Anterior cingulate cortex (tissue), 58 donors: ENCODE measurements at places on chromosomes 1 and 21.
A peak's percentile ranks its signal among the peaks of the same experiment; 100 is the strongest.

DNA sequence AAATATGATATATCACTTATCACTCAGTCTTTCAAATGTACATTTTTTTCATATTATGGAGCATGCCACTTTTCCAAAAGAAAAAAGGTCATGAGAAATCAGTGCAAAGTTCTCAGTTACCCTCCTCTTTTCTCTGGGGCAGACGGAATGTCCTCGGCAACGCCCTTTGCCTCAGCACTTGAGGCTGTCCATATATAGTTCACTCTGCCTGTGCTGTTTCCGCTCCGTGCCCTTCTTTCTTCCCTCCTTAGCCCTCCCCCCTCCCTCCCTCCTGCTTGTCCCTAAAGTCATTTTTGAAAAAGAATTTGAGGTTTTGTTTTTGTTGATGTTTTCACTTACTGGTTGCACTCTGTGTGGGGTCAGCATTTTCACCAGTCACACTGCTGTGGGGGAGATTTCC lies 5.4 kb downstream of the BARHL2 start:
- DNase-seq, result no peak

- DNase-seq, result no peak
These were observed 114.9 kb downstream of the CASZ1 start for GRCh38 chr1:10681296-10682107.

GRCh38 chr21:46071082-46071481 lies 26.8 kb upstream of the COL6A2 start:
- DNase-seq, result no peak

- no peak for DNase-seq
These were observed 43.7 kb downstream of the UTP25 start for GRCh38 chr1:209871430-209871829.

- DNase-seq, result no peak
These were observed 43.4 kb upstream of the KAZN start for GRCh38 chr1:14555091-14555490.

- DNase-seq, result no peak
These were observed 272.2 kb downstream of the VAV3 start for GRCh38 chr1:107692580-107693345.

GRCh38 chr1:51240084-51240483 lies 4.0 kb downstream of the RNF11 start:
- no peak for DNase-seq

DNA sequence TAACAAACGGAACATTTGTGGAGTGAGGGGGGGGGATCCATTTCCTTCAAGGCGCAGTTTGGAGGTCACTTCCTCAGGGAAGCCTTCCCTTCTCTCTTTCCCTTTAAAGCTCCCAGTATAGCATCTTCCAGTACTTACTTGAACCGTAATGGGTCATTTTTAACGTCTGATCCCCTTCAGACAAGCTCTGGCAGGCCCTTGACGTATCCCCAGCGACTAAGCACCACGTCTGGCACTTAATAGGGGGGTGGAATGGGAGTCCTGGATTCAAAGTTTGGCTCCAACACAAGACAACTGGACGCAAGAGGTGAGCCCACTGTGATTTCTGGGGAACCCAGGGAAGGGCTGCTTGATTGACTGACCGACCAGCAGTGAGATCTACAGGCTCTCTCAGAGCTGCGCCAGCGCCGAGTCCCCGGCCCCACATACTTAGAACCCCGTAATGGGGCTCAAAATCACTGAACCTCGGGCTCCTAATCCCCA lies 441 bp downstream of the YARS1 start:
- DNase-seq, result no peak

DNA sequence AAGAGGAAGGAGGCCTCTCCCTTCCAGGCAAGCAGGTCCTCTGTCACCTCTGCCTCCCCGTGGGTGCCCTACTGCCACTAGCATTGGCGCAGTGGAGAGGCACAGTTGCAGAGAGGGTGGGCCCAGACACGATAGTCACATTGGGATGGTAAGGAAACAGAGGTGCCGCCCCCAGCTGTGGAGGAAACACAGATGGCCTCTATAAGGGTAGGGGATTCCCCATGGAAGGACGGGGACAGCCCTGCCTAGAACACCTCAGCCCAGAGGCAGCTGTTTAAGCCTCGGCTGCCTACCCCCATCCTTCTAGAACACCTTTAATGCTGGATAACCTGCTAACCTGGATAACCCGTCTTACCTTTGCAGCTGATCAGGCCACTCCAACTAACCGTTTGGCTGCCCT lies 65.7 kb upstream of the CNTN2 start:
- DNase-seq, result no peak

DNA sequence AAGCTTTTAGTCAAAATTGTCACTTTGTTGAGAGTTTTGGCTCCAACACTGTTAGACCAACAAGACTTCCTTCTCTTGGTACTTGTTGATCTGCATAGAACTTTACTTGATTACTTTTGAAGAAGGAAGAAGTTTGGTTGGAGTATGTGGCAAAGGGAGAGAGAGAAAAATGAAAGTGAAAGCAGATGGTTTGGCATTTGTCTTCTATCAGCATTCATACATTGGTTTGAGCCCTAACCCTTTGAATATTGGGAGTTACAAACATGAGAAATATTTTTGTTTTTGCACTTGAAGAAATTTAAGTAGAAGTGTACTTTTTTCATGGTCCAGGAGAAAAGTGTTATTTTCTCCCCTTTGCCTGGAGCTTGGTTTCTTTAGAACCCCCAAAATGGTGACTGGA lies 169.8 kb downstream of the ADGRL4 start:
- DNase-seq, result no peak

- no peak for DNase-seq
These were observed 3.1 kb upstream of the BLACAT1 start for GRCh38 chr1:205458777-205459566.

DNA sequence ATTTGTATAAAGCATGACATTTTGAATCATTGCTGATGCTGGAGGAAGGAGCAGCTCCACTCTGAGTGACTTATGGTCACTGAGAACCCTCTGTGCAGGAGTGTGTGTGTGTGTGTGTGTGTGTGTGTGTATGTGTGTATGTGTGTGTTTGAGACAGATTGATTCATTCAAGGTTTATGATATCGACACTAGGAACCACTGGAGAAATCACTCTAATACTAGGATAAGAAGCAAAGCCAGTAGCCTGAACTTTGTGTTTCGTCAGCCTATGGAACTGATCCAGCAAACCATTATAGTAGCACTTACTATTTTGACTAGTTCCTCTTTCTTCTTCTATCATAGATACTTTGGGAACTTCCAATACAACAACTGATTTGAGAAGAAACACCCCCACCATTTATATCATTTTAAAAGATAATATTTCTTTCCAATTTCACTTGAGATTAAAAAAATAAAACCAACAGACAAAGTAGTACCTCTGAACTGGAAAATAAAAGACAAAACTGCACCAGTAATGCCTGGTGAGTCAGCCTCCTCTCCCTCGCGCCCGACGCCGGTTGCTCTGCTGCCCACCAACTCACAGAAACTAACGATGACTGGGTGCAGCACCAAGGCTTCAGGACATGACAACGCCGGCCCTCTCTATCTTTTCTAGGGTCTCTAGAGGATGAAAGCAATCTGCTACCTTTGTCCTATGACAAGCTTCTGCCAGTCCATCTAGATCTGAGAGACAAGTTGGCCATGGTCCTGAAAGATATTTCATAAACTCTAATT lies 20.9 kb downstream of the SLAMF1 start:
- no peak for DNase-seq

GRCh38 chr1:219430419-219430818 lies 182.5 kb downstream of the ZC3H11B start:
- no peak for DNase-seq

DNA sequence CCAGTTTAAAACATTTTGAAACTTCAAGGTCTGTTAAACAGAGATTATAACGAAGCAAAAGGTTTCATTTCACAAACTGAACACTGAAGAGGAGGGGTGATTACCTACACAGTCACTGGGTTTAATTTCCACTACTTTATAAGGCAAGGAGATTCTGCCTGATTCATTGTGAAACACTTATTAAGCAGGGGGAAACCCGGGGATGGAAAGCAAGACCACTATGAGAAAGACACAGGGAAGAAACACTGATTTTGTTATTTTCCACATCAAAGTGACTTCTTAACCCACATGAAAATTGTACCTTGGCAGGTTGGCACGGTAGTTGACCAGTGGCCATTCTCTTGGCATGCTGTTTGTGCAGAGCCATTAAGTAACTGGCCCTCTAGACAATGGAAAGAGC lies 8.1 kb upstream of the F5 start:
- DNase-seq, result no peak

DNA sequence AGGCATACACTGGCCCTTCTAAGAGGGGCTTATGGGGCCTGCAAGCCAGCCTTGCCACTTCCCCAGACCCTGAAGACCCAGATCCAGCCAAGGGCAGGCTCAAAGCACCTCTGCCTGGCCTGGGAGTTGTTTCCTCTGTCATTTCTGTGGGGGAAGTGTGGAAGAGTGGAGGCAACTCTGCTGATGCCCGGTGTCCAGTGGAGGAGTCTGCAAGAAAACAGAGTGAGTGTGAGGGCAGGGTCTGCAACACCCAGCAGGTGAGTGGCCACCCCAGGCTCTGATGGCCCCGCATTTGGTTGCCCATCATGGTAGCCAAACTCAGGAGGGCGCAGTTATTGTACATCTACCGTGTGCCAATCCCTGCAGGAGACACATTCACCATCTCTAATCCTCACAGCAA lies 8.4 kb downstream of the CLEC20A start:
- DNase-seq, result no peak

- DNase-seq, result no peak
These were observed 54.2 kb downstream of the EIF2B3 start for GRCh38 chr1:44932151-44932550.

GRCh38 chr21:26846036-26846931 lies 1.1 kb upstream of the ADAMTS1 start:
- peak; percentile 82 for DNase-seq

- DNase-seq, result no peak
These were observed 10.1 kb upstream of the PLA2G5 start for GRCh38 chr1:20059847-20060246.

DNA sequence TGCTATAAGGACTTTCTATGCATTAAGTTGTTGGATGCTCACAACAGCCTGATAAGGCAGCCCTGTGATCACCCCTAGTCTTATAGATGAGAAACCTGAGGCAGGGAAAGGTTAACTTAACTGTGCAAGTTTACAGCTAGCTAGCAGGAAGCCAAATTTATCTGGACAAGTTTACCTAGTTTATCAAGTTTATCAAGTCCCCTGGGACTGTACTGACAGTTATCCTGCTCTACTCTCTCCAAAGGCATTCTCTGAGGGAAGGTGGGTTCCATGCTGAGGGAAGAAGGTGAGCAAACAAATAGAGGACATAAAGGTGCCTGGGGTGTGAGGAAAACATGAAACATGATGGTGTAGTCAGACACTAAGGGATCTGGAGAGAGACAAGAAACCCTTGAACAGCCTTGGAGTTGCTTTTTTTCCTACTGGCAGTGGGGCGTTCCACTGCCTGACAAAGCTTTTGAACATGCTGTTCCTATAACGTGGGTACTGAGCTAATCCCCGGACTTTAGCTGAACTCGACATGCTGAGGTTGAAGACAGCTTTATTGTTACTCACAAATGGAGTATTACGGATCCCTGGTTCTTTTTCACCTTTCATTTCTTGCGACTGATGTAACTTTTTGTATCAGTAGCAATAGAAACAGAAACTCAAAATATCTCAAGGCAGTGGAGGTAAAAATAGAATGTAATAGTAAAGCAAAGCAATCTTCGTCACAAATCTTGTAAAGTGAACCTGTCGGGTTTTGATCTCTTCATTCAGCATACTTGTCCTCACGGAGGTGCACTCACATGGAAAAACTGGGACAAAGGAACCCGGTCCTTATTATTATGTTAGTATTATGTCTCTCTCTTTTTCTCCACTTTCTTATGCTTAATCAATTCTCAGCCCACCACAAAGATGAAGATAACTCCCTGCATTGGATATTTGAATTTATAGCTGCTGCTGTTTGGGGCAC lies 42.4 kb upstream of the ESRRG start:
- no peak for DNase-seq

DNA sequence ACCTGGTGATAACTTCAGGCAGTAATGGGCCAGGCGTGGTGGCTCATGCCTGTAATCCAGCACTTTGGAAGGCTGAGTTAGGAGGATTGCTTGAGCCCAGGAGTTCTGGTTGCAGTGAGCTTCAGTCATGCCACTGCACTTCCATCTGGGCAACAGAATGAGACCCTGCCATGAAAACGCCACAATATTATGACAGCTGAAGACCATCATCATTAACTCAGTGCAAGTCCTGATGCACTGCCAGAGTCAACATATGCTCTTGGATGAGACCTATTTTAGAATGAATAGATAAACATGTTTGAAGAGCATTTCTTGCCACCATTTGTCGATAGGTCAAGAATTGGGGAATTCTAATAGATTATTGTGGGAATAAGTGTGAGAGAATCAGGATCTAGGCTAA lies 26.4 kb downstream of the HENMT1 start:
- DNase-seq, result no peak

DNA sequence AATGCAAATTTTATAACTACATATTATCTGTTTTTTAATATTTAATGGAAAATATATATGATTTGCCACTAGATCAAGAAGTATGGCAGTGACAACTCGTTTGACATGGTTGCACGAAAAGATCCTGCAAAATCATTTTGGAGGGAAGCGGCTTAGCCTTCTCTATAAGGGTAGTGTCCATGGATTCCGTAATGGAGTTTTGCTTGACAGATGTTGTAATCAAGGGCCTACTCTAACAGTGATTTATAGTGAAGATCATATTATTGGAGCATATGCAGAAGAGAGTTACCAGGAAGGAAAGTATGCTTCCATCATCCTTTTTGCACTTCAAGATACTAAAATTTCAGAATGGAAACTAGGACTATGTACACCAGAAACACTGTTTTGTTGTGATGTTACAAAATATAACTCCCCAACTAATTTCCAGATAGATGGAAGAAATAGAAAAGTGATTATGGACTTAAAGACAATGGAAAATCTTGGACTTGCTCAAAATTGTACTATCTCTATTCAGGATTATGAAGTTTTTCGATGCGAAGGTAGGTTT lies 556 bp downstream of the IFI44 start:
- DNase-seq, result no peak

DNA sequence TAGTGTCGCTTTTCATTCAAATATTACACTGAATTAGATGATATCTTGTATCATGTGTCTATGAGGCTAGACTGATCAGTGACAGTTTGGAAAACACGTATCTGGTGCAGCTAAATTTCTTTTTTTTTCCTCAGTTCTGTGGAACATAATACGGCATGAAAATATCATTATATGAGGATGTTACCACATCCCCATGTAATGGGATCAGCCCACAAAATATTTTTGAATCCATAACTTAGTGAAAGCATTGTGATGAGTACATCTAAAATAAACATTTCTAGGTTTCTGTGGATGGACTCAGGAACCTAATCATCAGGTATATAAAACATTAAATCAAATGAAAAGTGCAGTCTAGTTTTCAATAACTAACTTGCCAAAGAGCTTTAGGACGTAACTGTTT lies 356.3 kb downstream of the USP25 start:
- DNase-seq, result no peak

- DNase-seq, result no peak
These were observed 72.8 kb downstream of the XCL2 start for GRCh38 chr1:168470901-168471431.

GRCh38 chr1:225631021-225631663 lies 21.8 kb downstream of the ENAH start:
- no peak for DNase-seq
